T follicular helper cell (primary cell): ENCODE measurements at places on chromosomes 4 and X.

DNA sequence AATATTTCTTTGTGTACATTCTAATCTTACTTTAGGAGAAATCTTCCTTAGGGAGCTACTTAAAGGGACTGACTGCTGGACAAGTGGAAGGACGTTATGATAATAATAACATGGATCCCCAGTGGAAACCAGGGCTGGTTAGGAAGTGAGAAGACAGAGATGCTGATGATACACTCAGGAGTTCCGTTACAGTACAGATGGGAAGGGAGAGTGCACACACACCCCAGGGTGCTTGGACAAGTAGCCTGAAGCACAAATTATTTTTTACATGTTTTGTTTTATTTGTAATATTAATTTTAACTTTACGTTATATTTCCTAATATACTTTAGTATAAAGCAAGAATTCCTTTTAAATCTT, 84.1 kb downstream of the BMPR1B start:
- DNase-seq = no peak

DNA sequence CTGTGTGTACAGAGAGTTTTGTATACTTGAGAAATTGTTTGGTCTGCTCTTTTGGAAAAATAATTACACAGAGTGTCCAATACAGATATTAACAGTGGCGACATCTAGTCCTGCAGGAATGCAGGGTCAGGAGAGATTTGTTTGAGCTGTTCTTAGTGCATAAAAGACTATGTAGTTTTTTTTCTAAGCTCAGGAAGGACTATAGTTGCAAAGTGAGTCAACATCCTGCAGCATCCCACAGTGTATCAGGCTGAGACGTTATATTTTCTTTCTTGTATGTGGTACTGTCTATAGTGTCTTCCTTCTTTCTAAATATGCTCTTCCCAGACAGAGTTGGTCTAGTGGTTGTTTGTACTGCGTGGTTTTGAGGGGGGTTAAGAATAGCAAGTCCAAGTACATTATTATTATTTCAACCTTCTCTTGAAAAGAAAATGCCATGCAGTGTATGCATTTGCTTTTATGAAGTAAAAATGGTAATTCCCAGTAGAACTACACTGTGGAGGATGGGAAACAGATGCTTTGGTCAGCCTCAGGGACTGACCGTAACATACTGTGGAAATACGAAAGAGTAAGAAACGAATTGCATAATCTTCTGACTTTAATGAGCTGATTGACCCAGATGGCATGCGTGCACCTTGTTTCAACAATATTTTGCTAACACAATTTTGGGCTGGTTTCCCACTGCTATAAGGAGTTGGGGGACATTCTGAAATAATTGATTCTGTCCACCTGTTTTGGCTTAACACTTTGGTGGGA, 67.4 kb downstream of the DMP1 start:
- no peak for DNase-seq

DNA sequence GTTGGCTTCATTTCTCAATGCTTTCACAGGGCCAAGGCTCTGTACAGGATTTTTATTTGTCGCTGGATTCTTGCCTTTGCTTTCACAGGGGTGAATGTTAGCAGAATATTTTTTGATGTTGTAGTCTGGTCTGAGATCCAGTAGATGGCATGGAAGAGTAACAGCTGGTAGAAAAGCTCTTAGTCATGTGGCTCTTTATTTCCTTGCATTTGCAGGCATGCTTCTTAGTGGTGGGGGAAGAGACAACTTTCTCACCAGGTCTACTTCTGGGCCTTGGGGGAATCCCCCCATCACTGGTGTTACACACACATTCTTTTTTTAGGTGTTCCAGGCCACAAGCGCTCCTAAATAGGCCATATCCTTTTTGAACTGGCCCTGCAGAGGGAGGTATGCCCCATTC, 58.2 kb upstream of the DKK2 start:
- no peak for DNase-seq

DNA sequence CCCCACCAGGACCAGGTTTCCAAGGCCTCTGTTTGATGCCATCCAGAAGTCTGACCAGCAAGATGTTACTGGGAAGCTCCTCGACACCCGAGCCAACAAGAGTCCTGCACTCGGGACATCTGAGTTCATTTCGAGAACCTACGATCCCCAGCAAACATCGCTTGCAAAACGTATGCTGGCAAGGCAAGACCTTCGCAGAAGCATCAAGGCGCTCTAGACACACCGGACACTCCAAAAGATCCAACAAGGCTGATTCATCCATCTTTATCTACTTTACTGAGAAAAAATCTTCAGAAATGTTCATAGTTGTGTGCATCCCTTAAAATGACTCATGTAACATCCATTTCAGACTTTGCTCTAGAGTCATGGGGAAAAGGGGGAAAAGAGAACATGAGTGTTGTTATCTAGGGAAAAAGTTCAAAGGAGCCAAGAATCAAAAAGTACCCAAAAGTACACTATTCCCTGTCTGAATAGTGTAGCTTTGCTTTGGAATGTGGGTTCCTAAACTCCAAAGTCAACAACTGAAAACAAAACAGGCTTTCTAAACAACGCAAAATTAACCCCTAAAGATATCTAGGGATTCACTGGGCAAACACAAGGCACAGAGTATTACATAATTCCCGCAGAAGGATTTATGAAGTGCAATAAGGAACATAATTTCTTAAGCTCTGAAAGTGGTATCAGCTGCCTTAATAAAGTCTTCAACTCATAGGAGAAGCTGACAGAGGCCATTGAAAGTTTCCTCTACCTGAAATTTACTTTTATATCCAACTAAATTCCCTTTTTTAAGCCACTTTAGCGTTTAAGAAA, 1.6 kb downstream of the SH3RF1 start:
- no peak for DNase-seq

- DNase-seq = peak; percentile 30
Measured at GRCh38 chrX:75522565-75523431, at the start of gene ZDHHC15. ZDHHC15 (minus strand) TSS chrX:75523037; CDS start chrX:75523024, 13 bp downstream.

DNA sequence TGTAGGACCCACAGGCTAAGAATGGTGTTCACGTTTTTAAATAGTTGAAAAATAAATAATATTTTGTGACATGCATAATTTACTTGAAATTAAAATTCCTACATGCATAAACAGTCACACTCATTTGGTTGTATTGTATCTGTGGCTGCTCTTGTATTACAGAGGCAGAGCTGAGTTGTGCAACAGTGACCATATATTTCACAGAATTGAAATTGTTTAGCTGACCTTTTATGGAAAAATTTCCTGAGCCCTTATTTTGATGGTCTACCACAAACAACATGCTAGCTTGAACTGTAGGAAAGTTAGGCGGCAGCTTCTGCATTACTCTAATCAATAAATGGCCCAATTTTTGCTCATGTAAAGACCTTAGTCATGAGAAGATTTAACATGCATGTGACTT, 633.4 kb upstream of the AADAT start:
- DNase-seq = no peak

DNA sequence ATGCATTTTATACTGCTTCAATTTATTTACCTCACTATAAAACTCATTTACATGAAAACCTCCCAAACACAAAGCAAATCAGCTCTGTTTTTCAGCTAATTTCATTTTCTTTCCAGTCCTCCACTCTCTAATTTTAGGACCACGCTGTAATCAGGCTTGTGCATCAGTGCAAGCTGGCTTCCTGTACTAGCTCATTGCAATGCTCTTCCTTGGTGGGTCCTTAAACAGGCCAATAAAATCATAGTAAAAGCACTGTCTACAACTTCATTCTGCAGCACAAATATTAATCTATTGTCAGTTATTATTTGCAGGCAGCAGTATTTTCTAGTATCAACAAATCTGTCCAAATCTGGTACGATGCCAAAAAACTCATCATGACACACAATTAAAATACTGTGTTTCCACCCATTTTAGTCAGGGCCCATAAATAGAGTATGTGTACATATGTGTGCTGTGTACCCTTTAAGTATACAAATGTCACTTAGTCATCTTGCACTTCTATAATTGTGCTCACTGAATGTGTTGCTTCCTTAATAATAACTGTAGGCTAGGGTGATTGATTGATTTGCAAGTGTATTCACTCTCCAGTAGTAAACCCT, 178.2 kb upstream of the HCCS start:
- DNase-seq = no peak

DNA sequence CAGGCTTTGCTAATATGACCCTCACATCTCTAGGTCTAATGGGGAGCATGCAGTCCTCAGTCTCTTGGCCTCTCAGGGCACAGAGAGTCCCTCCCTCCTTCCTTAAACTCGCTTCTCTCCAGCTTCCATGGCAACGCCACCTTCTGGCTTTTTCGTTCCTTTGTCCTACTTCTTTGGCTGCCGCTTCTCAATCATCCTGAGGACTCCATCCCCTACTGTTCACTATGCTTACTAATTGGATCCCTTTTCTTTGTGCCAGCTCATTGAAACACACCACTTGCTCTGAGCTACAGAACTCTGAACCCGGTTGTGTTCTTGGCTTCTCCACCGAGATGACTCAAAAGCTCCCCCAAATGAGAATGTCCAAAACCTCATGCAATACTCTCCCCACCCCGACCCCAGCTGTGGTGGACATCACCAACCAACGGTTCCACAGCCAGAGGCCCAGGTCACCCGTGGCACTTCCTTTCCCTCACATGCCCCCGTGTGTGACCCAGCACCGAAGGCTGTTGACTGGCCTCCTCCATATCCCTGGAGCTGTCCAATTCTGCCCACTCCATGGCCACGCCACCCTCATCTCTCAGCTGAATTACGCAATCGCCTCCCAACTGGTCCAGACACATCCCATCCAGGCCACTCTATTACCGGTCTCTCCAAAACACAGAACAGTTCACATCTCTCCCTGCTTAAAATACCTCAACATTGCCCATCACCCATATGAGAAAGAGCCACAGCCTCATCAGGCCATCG, 34.7 kb downstream of the CRMP1 start:
- DNase-seq = no peak

DNA sequence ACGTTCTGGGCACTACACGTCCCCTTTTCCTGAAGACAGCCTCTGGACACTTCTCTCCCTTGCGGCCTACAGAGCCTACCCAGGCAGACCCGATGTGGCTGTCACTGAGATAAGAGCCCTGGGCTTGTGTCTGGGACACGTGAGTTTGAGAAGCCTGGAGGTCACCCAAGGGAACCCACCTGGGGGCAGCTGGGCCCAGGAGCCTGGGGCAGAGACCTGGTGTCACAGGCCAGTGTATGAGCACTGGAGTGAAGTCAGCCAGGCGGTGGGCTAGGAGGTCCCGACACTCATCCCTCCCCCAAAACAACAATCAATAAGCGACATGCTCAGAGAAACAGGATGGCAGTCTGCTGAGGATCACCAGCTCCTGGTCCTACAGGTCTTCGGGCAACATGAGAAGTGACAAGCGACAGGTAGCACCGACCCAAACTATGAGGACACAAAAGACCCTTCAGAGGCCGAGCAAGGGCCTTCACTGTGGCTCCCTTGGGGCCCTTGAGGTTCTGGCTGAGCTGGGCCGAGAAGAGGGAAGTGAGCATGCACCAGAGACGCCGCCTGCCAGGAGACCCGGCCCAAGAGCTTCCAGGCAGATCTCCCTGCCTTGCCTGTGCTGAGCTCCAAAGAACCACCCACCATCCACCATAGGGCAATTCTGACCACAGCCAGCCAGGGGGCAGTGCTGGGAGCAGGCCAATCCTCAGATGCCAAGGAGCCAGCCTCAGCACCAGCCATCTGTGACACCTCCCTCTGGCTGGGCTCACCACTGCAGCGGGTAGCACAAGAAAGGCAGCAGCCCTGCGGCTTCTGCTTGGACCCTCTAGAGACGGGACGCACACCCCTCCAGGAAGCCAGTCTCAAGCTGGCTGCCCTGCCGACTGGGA, 11.0 kb upstream of the DUSP9 start:
- DNase-seq = no peak

DNA sequence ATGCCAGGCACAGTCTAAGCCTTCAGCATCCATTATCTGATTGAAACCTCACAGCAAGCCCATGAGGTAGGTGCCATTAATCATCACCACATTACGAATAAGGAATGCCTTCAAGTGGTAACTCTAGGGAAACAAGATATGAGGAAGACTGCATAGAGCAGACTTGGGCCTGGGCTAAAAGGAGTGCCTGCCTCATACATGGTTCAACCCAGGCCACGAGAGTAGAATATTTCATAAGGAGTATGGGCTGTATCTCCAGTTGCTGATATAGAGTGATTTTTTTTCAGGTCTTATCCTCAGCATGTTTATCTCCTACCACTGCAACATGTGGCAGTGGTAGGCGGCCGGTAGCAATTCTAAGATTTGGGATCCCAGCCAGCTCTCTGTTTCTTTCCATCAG, 51.7 kb downstream of the ATP11C start:
- no peak for DNase-seq

DNA sequence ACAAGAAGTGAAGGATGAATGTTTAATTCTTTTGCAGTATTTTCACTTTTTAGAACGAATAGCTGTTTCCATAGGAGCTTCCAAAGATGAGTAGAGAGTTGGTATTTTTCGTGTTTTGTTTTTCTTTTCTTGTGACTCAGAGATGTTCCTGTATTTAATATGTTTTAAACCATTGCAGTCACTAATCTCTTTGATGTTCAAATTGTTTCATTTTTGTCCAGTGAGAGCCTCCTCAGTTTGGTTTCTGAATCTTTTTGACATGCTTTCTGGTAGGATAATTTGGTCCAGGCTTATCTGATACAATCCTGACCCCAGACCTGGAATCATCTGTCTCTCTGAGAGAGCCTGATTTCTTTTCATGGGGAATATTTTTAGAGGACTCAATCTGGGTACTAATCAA, 41.6 kb downstream of the BEX3 start:
- no peak for DNase-seq

DNA sequence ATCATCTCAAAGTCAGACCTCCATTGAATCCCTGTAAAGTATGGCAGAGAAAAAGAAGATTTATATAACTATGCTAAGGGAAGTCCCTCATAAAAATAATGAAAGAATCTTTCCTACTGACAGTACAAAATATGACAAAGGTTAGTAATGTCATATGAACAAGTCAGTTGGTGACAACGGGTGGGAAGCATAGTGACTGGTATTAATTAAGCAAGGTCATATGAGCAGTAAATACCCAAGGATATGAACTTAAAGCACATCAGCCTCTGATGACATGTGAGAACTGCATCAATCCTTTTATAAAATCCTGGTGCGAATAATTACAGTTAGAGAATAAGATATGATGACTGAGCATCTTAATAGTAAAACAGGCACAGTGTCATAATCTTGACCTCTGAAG, 364.8 kb upstream of the GALNTL6 start:
- no peak for DNase-seq
